ENCODE measurements at places on chromosomes 16 and 17.
A peak's percentile ranks its signal among the peaks of the same experiment; 100 is the strongest.

DNA sequence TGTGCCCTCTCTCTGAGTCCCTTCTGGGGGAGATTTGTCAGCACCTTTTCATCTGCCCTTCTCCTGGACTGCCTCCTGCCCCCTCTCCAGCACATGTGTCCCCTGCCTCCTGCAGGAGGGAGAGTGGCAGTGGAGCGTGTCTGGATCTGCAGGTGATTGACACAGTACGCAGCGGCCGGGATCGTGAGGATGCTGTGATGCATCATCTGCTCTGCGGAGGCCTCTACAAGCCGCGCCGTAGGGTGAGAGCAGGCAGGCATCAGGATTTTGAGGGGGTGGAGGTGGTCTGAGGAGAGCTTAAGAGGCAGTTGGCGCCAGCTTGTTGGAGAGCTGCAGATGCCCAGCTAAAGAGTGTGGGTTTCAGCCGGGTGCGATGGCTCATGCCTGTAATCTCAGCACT is 10.9 kb downstream of the SLC9A5 start:
- no peak overlapping the region for H3K27ac ChIP-seq
- no peak overlapping the region for H3K4me3 ChIP-seq
- DNase-seq = no peak
- no peaks in the 10 kb centered on the region for H3K4me1 ChIP-seq
- peaks cover 5% of the 10 kb centered on the region for H3K27me3 ChIP-seq

DNA sequence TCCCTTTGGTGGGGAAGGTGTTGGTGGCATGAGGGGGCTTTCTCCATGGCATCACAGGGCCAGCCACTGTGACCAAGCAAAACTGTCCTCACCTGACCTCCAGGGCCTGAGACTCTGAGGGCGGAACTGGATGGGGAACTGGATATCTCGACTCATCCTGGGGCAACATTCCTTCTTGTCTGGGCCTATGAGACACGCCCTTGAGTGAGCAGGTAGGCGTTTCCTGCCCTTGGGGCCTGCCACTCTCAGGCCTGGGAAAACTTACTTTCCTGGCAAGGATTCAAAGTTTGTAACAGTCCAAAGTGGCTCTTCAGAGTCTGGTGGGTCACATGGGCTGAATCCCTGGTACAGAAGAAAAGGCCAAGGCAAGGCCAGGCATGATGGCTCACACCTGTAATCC is 9.6 kb downstream of the MT1X start:
- no peaks in the 10 kb centered on the region for H3K36me3 ChIP-seq
- H3K27me3 ChIP-seq = no peaks in the 10 kb centered on the region
- H3K4me3 ChIP-seq = no peak overlapping the region
- H3K4me1 ChIP-seq = no peaks in the 10 kb centered on the region
- no peak overlapping the region for H3K27ac ChIP-seq
- peak; percentile 38 for DNase-seq

- no peaks in the 10 kb centered on the region for H3K27me3 ChIP-seq
- H3K4me1 ChIP-seq = no peaks in the 10 kb centered on the region
- DNase-seq = no peak
- H3K36me3 ChIP-seq = no peaks in the 10 kb centered on the region
- no peak overlapping the region for H3K4me3 ChIP-seq
These were observed 15.6 kb downstream of the NACA2 start for GRCh38 chr17:61575352-61575975.

DNA sequence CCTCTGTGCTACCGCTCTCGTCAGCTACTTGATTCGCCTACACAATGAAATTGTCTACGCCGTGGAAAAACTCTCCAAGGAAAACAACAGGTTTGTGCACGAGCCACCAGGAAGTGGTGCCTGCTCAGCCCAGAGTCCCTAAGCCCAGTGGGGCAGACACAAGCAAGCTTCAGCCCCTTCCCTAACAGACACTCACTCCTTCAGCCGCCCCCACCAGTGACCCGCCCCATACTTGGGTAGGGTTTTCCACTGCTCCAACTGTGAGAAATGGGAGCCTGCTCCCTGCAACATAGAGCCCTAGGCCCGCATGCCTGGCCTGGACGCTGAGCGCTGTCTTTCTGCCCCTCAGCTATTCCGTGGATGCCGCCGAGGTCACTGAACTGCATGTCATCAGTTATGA is 28.6 kb upstream of the ENDOV start:
- peaks cover 100% of the 10 kb centered on the region for H3K36me3 ChIP-seq
- no peak overlapping the region for H3K4me3 ChIP-seq
- H3K27ac ChIP-seq = no peak overlapping the region

DNA sequence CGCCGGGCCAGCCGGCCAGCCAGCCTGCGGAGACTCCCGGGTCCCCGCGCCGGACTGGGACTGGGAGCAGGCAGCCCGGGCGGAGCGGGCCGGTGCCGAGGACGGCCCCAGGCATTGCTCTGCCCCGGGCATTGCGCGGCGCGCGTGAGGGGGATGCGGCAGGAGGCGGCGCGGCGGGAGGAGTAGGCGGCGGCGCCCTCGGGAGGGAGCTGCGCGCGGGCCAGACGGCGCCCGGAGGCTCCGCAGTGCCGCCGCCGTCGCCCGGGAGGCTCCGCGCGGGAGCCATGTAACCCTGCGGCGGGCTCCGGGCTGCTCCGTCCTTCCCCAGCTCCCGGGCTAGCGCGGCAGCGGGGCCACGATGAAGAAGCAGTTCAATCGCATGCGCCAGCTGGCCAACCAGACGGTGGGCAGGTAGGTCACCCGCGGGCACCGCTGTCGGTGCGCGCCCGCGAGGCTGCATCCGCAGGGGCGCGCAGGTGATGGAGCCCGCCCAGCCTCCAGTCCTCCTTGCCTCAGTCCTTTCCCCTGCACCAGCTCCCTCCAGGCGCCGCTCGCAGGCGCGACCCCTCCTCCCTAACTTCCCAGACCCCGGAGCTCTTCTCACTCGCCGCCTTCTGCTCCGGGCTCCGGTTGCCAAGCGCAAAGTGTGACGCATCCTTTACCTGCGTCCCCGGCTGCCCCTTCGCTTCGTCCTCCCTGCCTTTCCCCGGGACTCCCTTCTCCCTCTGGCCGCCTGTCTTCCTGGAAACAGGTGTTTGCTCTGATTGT is at the start of gene ARHGAP44:
Gene ARHGAP44, plus strand, starts transcription at position 18 of the 768 bp plus-strand sequence. Its CDS starts 341 bp downstream, at position 359.
- peak; percentile 40 for DNase-seq
- H3K27me3 ChIP-seq = peaks cover 10% of the 10 kb centered on the region
- H3K36me3 ChIP-seq = no peaks in the 10 kb centered on the region
- peak within 1 kb of the TSS; percentile 34 for H3K27ac ChIP-seq
- H3K4me3 ChIP-seq = no peak within 1 kb of the TSS

DNA sequence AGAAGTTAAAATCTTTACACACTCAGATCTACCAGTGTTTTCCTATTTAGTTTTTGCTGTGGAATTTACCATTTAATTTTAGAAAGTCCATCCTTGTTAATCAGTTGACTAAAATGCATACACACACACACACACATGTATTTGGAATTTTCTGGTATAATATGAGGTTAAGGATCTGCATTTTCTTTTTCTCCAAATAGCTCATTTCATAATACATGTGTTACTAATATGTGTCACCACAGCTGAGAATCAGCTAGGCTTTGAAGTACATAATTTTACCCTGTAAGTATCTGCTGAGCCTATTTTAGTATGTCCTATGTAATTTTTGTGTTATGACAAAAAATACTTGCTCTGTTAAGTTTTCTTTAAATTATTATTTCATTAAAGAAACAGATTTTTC is 143.2 kb downstream of the PHKB start:
- no peaks in the 10 kb centered on the region for H3K4me1 ChIP-seq
- H3K4me3 ChIP-seq = no peak overlapping the region
- H3K36me3 ChIP-seq = no peaks in the 10 kb centered on the region
- no peaks in the 10 kb centered on the region for H3K27me3 ChIP-seq

DNA sequence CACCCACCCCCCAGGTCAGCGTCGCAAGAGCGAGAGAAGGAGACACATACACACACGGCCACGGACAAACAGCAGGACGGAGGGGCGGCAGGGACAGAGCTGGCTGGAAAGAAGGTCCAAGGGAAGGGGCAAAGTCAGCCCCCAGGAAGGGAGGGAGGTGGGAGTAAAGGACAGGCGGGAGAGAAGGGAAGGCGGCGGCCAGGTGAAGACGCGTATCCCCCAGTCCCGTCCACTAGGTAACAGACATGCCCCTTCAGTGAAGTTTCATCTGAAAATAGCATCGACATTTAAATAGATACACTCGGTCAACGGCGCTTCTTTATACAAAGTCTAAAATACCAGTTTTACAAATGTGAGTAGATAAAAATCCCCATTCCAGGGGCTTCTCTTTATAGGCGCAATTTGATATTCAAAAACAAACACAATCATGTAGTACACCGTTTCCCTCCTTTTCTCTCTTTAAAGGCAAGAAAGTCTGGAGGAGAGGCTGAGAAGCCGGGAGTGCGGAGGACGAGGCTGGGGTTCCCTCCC is 4.5 kb downstream of the CBX8 start:
- H3K36me3 ChIP-seq = no peaks in the 10 kb centered on the region
- H3K4me1 ChIP-seq = peaks cover 14% of the 10 kb centered on the region
- H3K27ac ChIP-seq = no peak overlapping the region
- DNase-seq = no peak
- peaks cover 60% of the 10 kb centered on the region for H3K27me3 ChIP-seq
- no peak overlapping the region for H3K4me3 ChIP-seq

GRCh38 chr16:35574454-35575431 is 2115.3 kb downstream of the TP53TG3F start:
- no peak overlapping the region for H3K4me3 ChIP-seq
- H3K27me3 ChIP-seq = no peaks in the 10 kb centered on the region
- H3K36me3 ChIP-seq = no peaks in the 10 kb centered on the region
- H3K4me1 ChIP-seq = no peaks in the 10 kb centered on the region

GRCh38 chr16:10681310-10682308 is 13.1 kb downstream of the TEKT5 start:
- H3K27me3 ChIP-seq = no peaks in the 10 kb centered on the region
- no peaks in the 10 kb centered on the region for H3K4me1 ChIP-seq
- no peaks in the 10 kb centered on the region for H3K36me3 ChIP-seq
- H3K4me3 ChIP-seq = no peak overlapping the region

DNA sequence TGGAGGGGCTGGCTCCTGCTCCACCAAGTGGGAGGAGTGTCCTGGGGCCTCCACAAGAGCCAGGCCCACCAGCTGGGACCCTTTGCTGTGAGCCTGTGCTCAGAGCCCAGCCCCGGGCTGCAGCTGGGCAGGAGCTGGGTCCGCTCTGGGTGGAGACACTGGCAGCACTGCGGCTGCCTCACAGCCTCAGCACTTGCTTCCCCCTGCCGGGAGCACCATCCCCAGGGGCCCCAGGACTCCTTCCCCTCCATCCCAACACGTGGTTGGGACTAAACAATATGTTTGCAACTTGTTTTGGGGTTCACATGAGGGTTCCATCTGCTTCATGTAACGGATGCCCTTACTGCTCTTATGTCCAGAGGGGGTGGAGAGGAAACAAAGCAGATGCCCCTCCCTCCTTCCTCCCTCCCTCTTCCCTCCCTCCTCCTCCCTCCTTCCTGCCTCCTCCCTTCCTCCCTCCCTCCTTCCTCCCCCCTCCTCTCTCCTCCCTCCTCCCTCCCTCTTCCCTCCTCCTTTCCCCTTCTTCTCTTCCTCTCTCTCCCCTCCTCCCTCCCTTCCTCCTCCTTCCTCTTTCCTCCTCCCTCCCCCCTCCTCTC is 16.3 kb upstream of the CBFA2T3 start:
- no peaks in the 10 kb centered on the region for H3K4me1 ChIP-seq
- H3K27me3 ChIP-seq = peaks cover 24% of the 10 kb centered on the region

- peaks cover 35% of the 10 kb centered on the region for H3K4me1 ChIP-seq
- peak; percentile 67 for DNase-seq
- no peak overlapping the region for H3K4me3 ChIP-seq
These were observed 5.7 kb downstream of the C16orf86 start for GRCh38 chr16:67672306-67672705.

DNA sequence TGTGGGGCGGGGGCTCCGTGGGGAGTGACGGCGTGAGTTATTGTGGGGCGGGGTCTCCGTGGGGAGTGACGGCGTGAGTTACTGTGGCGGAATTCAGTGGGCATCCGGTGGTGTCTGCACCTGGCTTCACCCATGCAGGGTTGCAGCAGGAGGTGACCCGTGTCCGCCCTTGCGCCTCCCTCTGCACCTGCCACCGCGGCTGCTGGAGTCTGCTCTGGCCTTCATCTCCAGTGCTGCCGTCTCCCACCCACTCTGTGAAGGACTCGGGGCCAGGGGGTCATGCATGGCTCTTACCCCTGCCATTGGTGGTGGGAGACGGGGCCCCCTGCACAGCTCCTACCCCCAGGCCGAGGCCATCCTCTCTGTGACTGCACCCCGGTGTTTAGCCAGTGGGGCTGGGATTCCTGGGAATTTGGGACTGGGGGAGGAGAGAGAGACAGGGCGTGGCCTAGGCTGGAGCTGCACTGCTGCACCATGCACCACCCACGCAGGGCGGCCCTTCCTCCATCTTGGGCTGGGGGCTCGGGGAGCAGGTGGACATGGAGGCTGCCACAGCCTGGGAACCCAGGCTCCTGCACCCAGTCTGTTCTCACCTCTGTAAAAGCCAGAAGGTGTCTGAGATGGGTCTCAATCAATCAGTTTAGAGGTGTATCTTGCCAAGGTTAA is 1.3 kb upstream of the PABPN1L start:
- no peak overlapping the region for H3K4me3 ChIP-seq
- H3K36me3 ChIP-seq = peaks cover 3% of the 10 kb centered on the region
- H3K27ac ChIP-seq = no peak overlapping the region

- peaks cover 88% of the 10 kb centered on the region for H3K27me3 ChIP-seq
- no peak overlapping the region for H3K4me3 ChIP-seq
- DNase-seq = no peak
- H3K27ac ChIP-seq = no peak overlapping the region
These were observed 5.7 kb downstream of the FOXF1 start for GRCh38 chr16:86515777-86516622.

GRCh38 chr17:33667671-33668070 is 374.6 kb upstream of the ASIC2 start:
- no peak overlapping the region for H3K27ac ChIP-seq
- H3K27me3 ChIP-seq = no peaks in the 10 kb centered on the region
- H3K4me1 ChIP-seq = no peaks in the 10 kb centered on the region
- DNase-seq = peak; percentile 15
- no peak overlapping the region for H3K4me3 ChIP-seq

GRCh38 chr17:31311526-31311925 is 2.3 kb downstream of the EVI2B start:
- H3K36me3 ChIP-seq = no peaks in the 10 kb centered on the region
- H3K27me3 ChIP-seq = no peaks in the 10 kb centered on the region
- H3K4me3 ChIP-seq = no peak overlapping the region
- H3K4me1 ChIP-seq = no peaks in the 10 kb centered on the region

GRCh38 chr17:18280766-18281371 is 20.4 kb downstream of the MIEF2 start:
- H3K27me3 ChIP-seq = no peaks in the 10 kb centered on the region
- H3K36me3 ChIP-seq = no peaks in the 10 kb centered on the region
- no peak overlapping the region for H3K4me3 ChIP-seq

- no peak overlapping the region for H3K4me3 ChIP-seq
- DNase-seq = no peak
- H3K4me1 ChIP-seq = no peaks in the 10 kb centered on the region
- H3K27ac ChIP-seq = no peak overlapping the region
- no peaks in the 10 kb centered on the region for H3K36me3 ChIP-seq
These were observed 199.0 kb downstream of the ENGASE start for GRCh38 chr17:79273660-79274059.
